Breast epithelium (tissue), 4 donors: ENCODE measurements at places on chromosomes 1 and 21. TPM values are rescaled to one million over a fixed set of nuclear protein-coding genes. Genes with fewer than 3 reads are reported as not detected.

HPCAL4 gene
- not detected for total RNA-seq

SLC45A1 gene
- 1.9 TPM for total RNA-seq

C8B gene
- total RNA-seq = not detected

IGSF21 gene
- total RNA-seq = 9.5 TPM

FCRL2 gene
- total RNA-seq = under 0.01 TPM

CLIC4 gene
- 217 TPM for total RNA-seq

MROH9 gene
- total RNA-seq = not detected

TDRD5 gene
- 5.7 TPM for total RNA-seq

TACSTD2 gene
- 230 TPM for total RNA-seq

HPDL gene
- 0.44 TPM for total RNA-seq

CD101 gene
- total RNA-seq = 0.32 TPM

SPATA21 gene
- not detected for total RNA-seq

LCE2C gene
- total RNA-seq = not detected

MYOC gene
- 18.7 TPM for total RNA-seq

CXADR gene
- 36.4 TPM for total RNA-seq

LORICRIN gene
- total RNA-seq = not detected

MAB21L3 gene
- 0.29 TPM for total RNA-seq

PRAMEF25 gene
- not detected for total RNA-seq

GSTM1 gene
- not detected for total RNA-seq

NBPF6 gene
- total RNA-seq = not detected

LSM10 gene
- total RNA-seq = 39.7 TPM

CD52 gene
- 12.8 TPM for total RNA-seq

SLC37A1 gene
- 18.4 TPM for total RNA-seq

TEKT2 gene
- 0.98 TPM for total RNA-seq

PRDM15 gene
- 9.2 TPM for total RNA-seq

AMY1B gene
- total RNA-seq = not detected

MLLT11 gene
- 1.9 TPM for total RNA-seq

ANKRD35 gene
- 7.0 TPM for total RNA-seq

ORC1 gene
- total RNA-seq = 0.33 TPM

SYDE2 gene
- 10.6 TPM for total RNA-seq

CAMK2N1 gene
- total RNA-seq = 26.9 TPM

TOR3A gene
- total RNA-seq = 32.8 TPM

EPHB2 gene
- total RNA-seq = 1.5 TPM

VANGL2 gene
- total RNA-seq = 5.6 TPM

CELA2A gene
- not detected for total RNA-seq

PLXNA2 gene
- 18.2 TPM for total RNA-seq

LYPD8 gene
- not detected for total RNA-seq

HSD3B2 gene
- total RNA-seq = not detected

PROX1 gene
- total RNA-seq = 7.5 TPM

RHEX gene
- total RNA-seq = 0.98 TPM

CA6 gene
- not detected for total RNA-seq

B4GALT2 gene
- total RNA-seq = 19.8 TPM
